Hematopoietic multipotent progenitor cell treated with erythropoietin and hydrocortisone succinate and interleukin-3 and kit ligand, for 4 days (in vitro differentiated cells): ENCODE measurements at places on chromosomes 1 and 21.
A peak's percentile ranks its signal among the peaks of the same experiment; 100 is the strongest.

DNA sequence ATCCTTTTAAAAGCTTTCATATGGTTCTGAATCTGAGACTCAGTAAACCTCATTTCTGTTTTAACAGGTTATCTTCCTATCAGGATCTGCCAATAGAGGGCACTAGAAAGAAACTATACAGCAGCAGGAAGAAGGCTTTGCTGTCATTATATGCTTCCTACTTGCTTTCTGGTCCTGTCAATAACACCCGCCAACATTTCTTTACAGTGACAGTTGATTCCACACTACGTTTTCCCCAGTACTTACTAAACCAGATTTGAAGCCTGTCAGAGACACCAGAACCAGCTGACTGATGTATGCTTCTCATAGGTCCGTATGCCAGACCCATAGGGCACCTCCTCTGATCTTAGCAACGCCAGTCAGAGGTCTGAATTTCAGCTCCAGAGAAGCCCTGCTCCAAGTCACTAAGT, 341.0 kb upstream of the NEGR1 start:
- peak; percentile 83 for DNase-seq

DNA sequence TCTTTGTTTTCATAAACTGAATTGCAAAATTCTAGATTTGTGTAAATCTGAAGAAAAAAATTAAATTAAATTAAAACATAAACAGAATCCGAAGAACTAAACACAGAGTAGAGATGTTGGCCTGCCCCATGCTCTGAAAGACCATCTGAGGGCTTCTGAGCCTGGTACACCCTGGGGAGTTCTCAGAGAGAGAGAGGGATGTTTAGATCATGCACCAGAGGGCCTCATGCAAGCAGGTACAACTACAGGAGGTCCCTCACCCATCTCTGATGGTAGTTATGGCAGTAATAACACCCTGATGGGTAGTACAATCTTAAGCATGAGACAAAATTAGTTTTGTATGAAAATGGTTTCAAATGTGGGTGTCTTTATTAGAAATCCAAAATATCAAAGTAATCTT, 127.7 kb downstream of the TGFB2 start:
- DNase-seq: no peak

DNA sequence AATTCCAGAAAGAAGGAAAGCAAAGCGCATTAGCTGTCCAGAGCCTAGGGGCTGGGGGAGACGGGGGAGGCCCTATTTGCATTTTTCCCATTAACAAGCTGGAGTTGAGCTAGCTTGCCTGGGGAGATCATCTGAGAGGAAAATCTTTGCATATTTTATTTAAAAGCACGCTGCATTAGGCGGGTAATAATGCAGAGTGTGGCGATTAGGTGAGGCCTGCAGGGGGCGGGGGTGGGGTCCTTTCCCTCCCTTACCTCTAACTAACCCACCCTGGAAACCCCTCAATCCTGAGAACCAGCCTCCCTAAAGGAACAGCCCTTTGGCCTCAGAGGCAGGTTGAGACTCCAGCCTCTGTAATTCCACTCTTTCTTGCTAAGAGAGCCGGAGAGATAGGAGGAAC, 16.2 kb downstream of the C1orf216 start:
- no peak for DNase-seq

DNA sequence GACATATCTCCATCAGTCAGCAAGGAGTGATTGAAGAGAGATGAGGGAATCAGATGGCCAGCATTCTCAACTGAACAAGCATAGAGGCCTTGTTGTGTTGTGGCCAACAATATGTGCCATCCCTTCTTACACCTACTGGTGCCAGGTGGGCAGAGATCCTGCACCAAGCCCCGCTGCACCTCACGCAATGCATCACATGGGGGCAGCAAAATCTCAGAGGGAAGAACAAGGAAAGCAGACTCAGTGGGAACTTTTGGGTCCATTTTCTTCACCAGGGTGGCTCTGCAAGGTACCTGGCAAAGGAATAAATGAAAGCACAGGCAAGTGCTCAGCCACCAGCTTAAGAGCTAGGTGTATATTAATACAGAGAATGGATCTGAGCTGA, 33.2 kb downstream of the HSD3B2 start:
- DNase-seq: no peak

DNA sequence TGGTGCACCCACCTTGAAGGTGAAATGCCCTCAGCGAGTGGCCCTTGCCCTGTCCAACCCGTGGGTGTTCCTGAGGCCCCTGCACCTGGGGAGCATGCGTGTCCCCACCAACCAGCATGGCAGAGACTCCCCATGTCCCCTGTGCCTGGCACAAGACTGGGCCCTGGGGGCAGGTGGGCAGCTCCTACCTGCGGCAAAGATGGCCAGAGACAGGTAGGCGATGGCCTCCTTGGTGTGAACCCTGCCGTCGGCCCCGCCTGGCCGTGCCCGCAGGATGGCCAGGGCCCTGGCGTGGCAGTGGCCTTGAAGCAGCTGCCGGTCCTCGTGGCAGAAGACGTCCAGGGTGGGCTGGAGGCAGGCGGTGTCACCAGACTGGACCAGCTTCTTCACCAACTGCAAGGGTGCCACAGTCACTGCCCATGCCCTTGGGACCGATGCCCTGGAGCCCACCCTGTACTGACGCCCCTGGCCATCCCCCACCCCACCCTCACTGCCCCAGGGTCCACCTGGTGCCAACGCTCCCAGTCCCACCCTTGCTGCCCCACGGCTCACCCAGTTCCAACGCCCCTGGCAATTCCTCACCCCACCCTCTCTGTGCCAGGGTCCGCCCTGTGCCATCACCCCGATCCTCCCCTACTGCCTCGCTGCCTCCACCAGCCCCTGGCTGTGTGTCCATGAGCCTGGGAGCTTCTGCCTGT, 15.7 kb downstream of the TTC34 start:
- DNase-seq: no peak

- DNase-seq: no peak
Observed at GRCh38 chr21:37230632-37231248, 36.4 kb downstream of the VPS26C start.

- DNase-seq: no peak
Observed at GRCh38 chr1:109391626-109392025, 6.1 kb downstream of the SORT1 start.

- DNase-seq: no peak
Observed at GRCh38 chr1:172845865-172846264, 187.0 kb downstream of the FASLG start.

- DNase-seq: no peak
Observed at GRCh38 chr1:3892748-3893147, 7.3 kb downstream of the C1orf174 start.

- DNase-seq: no peak
Observed at GRCh38 chr1:85397490-85398032, 67.4 kb downstream of the DDAH1 start.

DNA sequence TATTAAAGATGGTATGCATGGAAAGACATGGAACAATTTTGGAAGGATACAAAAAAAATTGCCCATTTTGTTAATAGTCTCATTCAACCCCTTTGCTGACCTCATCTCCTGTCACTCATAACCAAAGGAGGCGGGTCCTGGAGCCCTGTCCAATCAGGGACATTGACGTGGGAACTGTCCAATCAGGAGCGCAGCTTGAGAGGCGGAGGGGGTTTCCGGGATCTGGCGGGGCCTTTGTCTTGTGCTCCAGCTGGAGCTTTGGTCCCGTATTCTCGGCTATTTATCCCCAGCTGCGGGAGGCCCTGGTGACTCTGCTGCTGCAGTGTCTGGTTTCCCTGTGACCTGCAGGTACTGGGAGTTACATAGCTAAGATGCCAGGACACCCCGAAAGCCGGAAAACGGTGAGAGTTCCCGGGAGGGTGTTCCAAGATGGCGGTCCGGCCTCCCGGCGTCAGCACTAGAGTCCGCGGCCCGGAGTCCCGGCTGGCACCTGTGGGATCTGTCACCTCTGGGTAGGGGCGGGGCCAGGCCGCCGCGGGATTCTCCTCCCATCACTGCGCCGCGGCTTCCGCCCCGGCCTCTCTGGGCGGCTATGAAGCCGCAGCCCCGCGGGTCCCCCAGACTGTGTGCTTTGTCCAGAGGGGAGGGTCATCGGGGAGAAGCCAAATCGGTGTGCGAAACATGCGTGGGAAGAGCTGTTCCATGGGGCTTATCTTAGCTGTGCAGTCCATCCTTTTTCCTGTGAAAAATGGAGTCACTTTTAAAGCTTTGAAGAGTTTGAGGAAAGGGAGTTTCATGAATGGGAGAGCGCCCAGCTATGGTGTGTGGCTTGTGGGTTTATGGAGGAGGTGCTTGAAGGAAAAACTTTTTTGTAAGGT, at the start of gene ZNF678:
Gene ZNF678, plus strand, starts transcription at position 233 of the 878 bp plus-strand sequence. CDS start 87,436 bp downstream, outside the sequence.
- peak; percentile 98 for DNase-seq

DNA sequence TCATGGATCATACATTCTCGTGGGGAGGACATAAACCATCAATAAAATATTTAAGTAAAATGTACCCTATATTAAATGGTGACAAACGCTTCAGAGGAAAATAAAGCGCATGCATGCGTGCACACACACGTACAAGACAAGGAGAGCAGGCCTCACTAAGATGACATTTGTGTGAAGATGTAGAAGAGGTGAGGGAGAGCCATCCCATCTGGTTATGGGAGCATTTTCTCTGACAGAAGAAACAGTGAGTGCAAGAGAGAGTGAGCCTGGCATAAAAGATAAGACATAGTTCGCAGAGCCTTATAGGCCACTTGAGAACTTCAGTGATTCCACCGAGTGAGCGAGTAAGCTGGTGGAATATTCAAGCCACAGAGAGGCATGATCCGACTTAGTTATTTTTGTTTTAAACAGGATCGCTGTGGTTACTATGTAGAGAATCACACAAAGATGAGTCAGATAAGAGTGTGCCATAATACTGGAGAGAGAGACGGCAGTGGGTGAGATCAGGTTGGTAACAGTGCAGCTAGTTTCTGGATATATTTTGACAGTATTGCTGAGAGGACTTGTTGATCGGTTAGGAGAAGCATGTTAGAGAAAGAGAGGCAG, 624.2 kb downstream of the PLPP3 start:
- no peak for DNase-seq

DNA sequence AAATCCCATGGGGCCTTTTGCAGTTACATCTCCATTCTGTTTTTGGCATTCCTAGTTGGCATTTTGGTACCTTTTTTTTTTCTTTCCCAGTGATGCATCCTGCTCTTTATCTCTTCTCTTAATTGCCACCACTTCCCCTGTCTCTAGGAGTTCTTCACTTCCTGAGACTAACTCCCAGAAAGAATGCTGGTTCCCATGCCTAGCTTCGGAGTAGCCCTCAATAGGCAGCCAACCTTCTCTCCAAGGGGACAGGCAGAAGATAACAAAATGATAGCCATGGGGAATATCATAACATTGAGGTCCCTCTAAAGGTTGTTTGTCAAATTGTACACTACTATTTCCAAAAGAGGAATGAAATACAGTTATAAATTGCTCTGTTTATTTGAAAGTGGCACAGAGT, 150.6 kb upstream of the UBE2U start:
- DNase-seq: no peak

GRCh38 chr21:14244911-14245310, 29.0 kb downstream of the RBM11 start:
- peak; percentile 23 for DNase-seq

GRCh38 chr1:212565079-212565478, 43.5 kb upstream of the ATF3 start:
- DNase-seq: no peak

DNA sequence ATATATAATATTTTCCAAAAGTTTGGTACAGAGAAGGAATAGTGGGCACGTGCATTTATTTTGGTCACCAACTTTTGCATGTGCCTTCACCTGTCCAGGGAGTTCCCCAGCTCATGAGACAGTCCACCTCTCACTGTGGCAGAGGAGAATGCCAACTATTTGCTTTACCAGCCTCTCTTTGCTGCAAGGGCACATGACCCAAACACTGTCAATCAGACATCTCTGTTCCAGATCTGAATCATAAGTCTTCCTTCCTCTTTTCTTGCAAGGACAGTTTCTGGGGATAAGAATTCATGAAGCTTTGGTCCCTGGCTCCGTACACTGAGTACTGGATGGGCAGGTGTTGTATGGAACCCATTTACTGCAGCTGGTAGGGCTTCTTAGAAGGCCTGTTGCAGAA, 38.6 kb downstream of the C1orf87 start:
- peak; percentile 39 for DNase-seq

- DNase-seq: no peak
Observed at GRCh38 chr1:61368366-61368765, 286.0 kb downstream of the NFIA start.

- no peak for DNase-seq
Observed at GRCh38 chr1:228272331-228272791, 64.5 kb downstream of the OBSCN start.

GRCh38 chr1:31579374-31579773, 3.1 kb downstream of the TINAGL1 start:
- no peak for DNase-seq

GRCh38 chr21:45365608-45366241, 39.2 kb upstream of the COL18A1 start:
- no peak for DNase-seq

- DNase-seq: peak; percentile 59
Observed at GRCh38 chr1:153293851-153294250, 18.9 kb downstream of the PGLYRP3 start.

- DNase-seq: peak; percentile 4
Observed at GRCh38 chr1:166738873-166739272, 100.4 kb upstream of the POGK start.

GRCh38 chr1:33469691-33470090, 2.8 kb upstream of the ZSCAN20 start:
- peak; percentile 77 for DNase-seq

- no peak for DNase-seq
Observed at GRCh38 chr1:226700861-226701260, 38.2 kb downstream of the ITPKB start.

DNA sequence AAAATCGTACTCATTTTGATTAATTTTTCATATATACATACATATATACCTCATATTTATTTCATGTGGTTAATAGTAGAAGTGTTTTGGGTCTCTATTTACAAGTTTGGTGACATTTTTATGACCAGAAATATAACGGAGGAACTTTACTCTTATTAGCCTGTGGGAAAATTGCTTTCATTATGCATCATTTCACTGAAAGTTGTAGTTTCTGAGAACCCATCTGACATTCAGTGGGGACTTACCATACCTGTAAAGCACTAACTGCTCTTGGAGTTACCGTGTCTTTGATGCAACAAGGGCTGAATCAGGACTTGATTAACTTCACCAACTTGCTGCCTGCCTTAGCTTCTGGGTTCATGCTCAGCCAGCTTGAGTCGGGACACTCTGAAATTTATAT, 49.9 kb upstream of the ITPKB start:
- DNase-seq: no peak

- peak; percentile 55 for DNase-seq
Observed at GRCh38 chr1:94817712-94818111, 2.4 kb upstream of the SLC44A3 start.

GRCh38 chr1:166907051-166907450, 31.0 kb upstream of the TADA1 start:
- no peak for DNase-seq

DNA sequence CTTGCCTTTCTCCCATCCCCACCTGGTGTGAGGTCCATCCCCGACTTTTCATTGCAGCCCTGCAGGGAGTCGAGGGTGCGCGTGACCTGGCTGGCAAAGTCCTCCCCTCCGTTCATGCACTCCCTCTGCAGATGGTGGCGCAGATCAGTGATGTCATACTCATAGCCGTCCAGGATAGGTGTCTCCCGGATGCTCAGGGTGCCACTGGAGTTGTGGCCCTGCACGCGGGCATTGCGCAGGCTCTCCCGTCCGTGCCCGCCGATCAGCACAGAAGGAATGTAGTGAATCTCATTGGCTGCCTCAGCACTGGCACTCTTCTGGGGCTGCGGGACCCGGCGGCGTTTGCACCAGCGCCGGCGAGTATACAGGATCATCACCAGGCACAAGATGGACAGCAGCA, 132.1 kb downstream of the ASTN1 start:
- DNase-seq: no peak
